ENCODE measurements at places on chromosomes 2 and 18.

- no peak for DNase-seq
Observed at GRCh38 chr2:157741819-157742484, 113.3 kb upstream of the ACVR1C start.

DNA sequence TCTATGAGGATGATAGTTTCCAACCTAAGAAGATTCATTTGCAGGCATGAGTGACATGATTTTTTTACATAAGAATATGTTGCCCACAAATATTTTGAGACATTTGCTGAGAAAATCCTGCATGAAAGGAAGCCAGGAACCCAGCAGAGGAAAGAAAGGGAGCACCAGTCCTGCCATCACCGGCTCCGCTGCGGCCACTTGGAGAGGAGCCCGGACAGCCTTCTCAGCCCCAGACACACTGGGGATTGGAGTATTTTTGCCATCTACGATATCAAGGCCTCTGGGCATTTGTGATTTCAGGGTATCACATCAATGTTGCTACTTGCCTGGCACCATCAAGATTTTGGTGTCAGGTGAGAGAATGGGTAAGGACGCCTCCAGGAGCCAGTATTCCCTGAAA lies 228.3 kb downstream of the PTGR3 start:
- DNase-seq, result no peak

GRCh38 chr2:165070076-165070475 lies 114.8 kb upstream of the SLC38A11 start:
- no peak for DNase-seq

GRCh38 chr2:73886357-73886756 lies 6.5 kb upstream of the ACTG2 start:
- no peak for DNase-seq

DNA sequence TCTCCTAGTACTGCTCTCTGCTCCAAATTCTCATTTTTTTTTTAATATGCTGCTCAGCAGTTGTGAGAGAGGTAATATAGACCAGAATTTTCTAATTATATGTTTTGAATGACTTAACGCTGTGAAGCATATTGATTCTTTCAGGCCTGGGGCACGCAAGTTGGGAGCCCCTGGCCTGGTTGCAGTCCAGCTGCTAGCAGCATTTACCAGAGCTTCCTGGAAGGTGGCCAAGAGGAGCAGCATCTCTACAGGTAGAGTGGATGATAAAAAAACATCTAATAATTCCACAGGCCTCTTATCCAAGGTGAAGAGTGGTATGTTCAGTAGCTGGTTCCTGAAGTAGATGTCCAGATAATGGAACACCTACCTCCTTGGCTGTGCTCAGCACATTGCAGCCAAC lies 7.3 kb upstream of the UGP2 start:
- no peak for DNase-seq

DNA sequence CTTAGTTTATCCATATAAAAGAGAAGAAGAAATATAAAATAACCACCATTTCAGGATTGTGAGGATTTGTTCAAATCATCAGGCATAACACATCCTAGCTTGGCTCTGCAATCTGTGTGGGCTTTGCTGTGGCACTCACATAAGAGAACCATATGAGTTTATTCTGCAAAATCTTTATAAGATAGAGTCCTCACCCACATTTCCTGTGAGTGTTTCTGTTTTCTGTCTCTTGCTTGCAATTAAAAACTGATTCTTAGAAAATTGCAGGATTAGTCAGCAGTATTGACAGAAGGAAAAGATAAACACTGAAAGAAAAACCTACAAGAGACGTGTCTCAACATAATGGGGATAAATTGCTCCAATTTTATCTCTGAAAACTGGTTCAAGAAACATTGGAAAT lies 258.5 kb downstream of the RND3 start:
- no peak for DNase-seq

GRCh38 chr2:14632133-14632936 lies at the start of gene LRATD1:
TSS of gene LRATD1 (plus strand) at chr2:14632717. CDS start at chr2:14633980, 1,263 bp downstream.
- peak; percentile 43 for DNase-seq

DNA sequence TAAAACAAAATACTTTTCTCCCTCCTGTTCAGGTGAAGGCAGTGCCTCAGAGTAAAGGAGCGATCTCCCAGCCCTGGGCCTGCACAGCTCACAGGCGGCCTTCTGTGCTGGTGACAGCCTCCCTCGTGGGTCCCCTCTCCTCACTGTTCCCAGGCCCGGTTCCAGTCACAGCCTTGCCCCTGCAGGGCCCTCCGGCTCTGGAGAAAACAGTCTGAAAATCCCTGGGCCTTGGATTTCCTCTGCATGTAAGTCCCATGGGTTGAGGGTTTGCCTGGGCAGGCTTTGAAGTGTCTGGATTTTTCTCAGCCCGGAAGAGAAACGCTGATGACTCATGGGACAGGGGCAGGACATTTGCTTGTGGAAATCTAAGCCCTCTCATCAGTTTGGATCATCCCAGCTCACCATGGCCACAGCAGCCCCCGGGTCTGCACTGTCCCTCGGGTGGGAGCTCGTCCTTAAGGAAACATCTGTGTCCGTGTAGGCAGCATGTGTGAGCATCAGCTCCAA lies 186.1 kb upstream of the RAB12 start:
- DNase-seq, result no peak

GRCh38 chr18:49949951-49950395 lies 136.6 kb upstream of the ACAA2 start:
- DNase-seq, result no peak

DNA sequence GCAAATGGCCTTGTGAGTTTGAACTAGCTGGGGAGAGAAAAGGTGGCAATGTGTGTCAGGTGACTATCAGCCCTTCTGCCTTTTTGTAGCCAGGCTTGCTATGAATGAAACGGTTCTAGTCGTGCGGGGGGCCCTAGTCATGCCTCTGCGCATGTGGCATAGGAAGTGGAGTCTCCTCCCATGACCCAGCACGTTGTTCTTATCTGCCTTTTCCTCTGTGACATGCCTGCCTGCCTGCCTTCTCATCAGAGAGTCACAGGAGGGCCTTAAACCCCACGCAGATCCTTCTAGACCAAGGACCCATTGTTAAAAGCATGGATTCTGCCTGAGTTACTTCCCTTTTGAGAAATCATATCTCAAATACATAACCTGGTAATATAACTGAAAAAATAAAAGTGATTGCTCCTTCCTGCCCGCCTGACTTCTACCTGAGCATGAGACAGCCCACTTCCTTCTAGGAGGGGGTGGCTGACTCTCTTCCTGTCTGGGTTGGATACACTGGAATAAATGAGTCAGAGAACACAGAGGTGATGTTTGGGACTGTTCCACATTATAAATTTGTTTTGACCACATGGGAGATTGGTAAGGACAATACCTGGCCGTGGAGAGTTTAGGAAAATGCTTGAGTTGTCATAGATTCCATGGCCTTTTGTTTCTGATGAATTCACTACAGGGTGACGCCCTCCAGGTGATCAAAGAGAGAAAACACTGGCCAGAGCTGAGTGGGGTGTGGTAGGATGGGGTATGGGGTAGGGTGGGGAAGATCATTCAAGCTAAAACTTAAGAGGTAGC lies 49.8 kb downstream of the FBLN7 start:
- DNase-seq, result no peak

- DNase-seq, result no peak
Observed at GRCh38 chr18:56323673-56324072, 314.7 kb downstream of the TXNL1 start.

DNA sequence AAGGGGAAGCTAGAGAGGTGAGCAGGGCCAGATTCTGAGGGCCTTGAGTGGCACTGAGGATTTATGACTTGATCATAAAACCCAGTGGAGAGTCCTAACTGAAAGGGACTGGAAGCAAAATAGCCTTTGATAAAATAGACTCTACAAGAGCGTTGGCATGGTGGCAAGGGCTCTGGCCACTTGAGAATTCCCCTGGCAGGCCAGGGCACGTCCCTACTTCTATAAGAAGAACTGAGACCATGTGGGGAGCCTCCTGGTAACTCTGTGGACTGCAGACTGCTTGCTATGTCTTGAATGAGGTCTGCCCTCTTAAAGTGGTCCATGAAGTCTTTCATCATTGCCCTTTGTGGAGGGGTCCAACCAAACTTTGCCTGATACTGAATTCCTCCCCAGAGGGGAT lies 324.8 kb downstream of the ALK start:
- DNase-seq, result no peak

Data from tibial artery (tissue), 4 donors.